ENCODE measurements at places on chromosomes 1 and 21.

- DNase-seq, result no peak
Observed at GRCh38 chr1:96072021-96072420, 649.6 kb upstream of the PTBP2 start.

GRCh38 chr1:41416552-41417334, 55.5 kb downstream of the FOXO6 start:
- no peak for DNase-seq

DNA sequence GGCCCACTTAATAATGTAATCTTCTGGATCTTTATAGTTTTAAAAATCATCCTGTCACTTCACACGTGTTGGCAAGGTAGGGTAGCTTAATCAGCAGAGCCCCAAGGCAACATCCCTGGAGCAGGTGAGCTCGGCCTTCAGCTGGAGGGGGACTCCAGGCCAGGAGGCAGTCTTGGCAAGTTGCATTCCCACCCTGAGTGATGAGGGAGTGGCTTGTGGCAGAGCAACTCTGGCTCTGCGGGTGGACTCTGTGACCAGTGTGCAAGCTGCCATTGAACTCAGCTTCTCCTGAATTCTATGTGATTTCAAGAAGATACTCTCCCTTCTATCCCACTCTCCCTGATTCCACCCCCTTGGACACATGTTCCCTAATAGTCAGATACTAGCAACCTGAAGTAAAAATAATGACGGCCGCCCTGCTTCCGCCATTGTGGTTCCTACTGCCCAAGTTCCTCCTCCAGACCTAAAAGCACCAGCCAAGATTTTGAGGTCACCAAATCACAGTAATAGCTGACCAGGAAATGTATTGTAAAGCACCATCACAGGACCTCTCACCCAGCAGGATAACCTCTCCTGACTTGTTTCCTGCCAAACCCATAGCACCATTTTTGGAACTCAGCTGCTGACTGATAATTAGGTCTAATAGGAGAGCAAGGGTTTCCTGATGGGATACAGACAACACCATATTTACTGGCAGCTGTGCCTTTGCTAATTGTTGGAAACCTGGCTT, 11.5 kb upstream of the LYST start:
- DNase-seq, result peak; percentile 76

- no peak for DNase-seq
Observed at GRCh38 chr1:204089044-204089751, 16.3 kb downstream of the SOX13 start.

DNA sequence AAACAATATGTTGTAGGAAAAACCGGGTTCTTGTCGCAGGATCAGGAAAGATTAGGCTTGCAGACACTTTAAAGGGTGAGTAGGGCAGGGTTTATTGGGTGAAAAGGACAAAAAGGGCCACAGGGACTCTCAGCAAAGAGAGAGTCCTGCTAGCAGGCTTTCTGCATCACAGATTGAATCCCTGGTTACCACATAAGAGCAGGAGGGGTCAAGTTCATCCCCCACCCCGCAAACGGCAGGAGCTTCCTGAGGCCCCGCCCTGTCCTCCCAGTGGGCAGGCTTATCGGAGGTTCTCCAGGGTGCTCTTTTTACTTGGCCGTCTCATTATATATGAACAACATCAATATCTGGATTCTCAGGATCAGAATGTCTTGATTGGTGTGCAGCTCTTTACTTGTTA, 47.7 kb downstream of the SYCP1 start:
- no peak for DNase-seq

GRCh38 chr1:224042557-224043118, 71.3 kb upstream of the FBXO28 start:
- DNase-seq, result no peak

GRCh38 chr1:30764939-30765555, 7.5 kb upstream of the LAPTM5 start:
- DNase-seq, result no peak

DNA sequence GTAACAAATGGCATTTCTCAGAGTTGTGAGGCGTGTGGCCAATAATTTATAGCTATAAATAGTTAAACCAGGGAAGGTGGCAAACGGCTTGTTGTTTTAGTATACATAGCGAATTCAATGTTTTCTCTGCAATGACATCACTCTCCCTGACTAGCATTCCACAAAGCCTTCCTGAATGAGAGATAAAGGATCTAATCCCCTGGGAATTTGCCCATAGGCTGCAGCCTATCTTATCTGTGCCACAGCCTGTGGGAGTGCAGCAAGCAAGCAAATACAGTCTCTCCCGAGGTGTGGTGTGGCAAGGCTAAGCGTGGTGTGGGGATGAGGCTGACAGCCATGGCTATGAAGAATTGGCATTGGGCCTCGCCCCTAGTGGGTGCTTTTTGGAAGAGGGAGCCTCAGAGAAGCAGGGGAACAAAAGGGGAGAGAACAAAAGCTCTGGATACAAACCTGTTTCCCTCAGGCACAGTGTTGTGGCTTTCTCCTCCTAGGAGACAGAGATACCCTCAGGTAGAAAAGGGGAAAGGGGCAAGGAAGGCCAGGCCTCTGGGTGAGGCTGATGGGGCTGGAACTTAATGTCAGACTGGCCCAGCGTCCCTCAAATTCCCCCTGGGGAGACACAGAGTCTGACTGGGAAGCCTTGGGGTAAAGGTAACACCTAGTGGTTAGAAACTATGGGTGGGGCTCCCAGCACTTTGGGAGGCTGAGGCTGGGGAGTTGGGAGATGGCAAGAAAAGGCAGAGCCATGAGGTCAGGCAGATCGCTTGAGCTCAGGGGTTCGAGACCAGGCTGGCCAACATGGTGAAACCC, 8.9 kb downstream of the TAGLN2 start:
- no peak for DNase-seq

GRCh38 chr1:27176323-27176722, 21.4 kb upstream of the SLC9A1 start:
- no peak for DNase-seq

DNA sequence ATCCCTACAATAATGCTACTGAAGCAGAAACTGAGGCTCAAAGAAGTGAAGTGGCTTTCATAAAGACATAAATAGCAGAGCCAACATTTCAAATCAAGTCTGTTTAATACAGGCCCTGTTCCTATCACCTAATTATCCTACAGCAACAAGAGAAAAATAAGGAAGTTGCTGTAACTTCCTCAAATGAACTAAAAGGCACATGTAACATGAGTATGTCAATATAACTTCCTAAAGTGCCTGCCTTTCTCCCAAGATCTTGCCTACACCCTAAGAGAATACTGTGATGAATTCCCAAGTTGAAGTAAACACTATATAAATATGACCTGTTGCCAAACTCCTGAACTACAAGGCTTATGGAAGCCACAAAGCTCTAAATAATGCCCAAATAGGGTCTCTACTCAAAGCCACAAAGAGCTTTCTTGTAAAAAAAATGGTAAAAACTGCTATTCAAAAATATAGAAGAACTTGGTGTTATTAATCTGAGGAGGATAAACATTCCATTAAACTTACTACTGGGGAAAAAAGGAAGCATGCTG, 8.6 kb downstream of the BEND5 start:
- no peak for DNase-seq

DNA sequence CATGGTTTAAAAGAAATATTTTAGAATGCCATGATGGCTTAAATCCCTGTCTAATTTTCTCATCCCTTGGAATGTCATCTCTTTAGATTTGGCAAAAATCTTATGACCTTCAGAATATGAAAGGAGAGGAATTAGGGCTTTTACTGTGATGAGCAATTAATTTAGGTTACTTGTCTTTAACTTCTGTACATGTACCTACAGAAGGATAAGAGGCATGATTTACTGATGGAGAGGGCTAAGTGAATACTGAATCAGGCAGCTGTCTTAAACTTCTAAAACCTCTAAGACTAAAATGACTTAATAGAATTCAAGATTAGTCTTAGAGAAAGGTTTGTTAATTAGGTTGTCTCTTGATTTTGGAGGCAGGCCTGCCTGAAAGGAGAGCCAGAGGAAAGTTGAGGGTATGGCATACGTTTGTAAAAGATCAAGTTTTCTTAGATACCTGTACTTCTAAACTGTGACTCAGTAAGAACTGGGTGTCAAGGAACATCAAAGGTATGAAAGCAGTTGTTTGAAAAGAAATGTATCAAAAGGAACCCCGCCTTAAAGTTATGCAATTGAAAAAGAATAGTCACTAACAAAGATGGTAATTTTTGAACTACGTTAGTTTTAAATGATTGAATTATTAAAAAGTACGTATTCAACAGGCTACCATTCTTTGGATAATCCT, 12.5 kb downstream of the MACO1 start:
- DNase-seq, result no peak

- DNase-seq, result no peak
Observed at GRCh38 chr1:65980237-65980636, 187.5 kb downstream of the PDE4B start.

- no peak for DNase-seq
Observed at GRCh38 chr1:13901039-13901438, 201.1 kb downstream of the PRDM2 start.

- no peak for DNase-seq
Observed at GRCh38 chr1:94329986-94330385, 88.2 kb upstream of the ABCD3 start.

- DNase-seq, result no peak
Observed at GRCh38 chr1:176066709-176067108, 140.4 kb downstream of the COP1 start.

DNA sequence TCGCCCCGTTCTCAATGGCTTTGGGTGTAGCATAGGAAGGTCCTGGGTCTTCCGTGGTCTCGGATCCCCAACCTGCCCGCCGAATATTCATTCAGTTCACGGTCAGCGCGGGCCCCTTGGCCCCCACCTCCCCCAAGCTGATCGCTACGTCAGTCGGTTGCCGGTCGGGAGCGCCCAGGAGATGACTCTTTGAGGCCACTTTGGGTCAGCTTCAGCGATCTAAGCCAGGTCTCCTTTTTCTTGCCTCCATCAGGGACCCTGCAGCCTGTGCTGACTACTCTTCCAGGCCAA, 12.8 kb downstream of the HLX start:
- no peak for DNase-seq

DNA sequence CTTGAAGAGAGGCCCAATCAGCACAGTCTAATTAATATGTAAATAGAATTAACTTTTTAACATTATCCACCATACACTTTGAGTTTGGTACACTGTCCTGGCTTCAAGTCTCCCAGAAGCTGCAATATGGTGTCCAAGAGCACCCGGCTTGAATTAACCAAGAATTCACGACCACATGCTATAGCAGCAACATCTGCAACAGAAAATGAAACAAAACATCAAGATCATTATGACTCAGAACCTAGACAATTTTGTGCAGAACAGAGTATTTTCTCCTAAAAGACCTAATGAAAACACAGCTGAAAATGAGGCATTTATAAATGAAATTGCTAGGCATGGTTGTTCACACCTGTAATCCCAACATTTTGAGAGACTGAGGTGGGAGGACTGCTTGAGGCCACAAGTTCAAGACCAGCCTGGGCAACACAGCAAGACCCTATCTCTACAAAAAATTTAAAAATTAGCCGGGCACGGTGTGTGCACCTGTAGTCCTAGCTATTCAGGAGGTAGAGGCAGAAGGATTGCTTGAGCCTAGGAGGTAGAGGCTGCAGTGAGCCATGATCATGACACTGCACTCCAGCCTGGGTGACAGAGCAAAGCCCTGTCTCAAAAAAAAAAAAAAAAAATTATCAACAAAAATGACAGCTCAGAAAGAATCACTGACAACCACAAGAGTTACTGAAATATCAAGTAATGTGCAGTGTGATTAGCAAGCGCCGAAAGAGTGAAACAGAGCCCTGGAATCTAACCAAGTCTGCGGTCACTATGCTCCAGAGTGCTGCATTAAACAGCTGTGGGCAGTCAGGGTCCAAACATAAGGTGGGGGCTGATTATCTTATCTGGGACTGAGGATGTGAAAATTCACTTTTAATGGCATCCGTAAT, 45.3 kb downstream of the HSF2BP start:
- no peak for DNase-seq

DNA sequence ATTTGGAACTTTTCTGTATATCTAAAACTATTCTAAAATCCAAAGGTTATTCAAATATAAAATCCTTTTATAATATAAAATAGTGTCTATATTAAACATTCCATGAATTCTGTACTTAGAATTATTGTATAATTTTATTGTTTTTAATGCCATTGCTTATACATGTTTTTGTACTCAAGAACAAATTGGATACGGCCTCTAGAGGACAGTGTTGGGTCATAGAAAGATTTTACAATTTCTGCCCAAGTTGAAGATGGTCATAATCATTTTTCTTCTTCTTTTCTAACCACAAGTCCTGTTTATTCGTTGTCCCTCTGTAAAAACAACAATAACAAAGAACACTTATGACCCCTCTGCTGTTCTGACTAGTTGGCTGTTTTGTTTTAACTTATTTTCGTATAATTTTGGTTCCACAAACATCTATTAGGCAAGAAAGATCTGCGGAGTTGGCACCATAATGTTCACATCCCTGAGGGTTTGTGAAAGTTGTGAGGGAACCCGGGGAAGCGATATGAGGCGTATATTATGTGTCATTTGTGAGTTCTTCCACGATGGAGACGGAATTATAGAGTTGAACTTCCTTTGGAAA, 75.7 kb upstream of the KIF26B start:
- no peak for DNase-seq

- no peak for DNase-seq
Observed at GRCh38 chr1:186179231-186179630, 195.8 kb downstream of the TPR start.

- no peak for DNase-seq
Observed at GRCh38 chr21:36162631-36163030, 6.0 kb downstream of the DOP1B start.

DNA sequence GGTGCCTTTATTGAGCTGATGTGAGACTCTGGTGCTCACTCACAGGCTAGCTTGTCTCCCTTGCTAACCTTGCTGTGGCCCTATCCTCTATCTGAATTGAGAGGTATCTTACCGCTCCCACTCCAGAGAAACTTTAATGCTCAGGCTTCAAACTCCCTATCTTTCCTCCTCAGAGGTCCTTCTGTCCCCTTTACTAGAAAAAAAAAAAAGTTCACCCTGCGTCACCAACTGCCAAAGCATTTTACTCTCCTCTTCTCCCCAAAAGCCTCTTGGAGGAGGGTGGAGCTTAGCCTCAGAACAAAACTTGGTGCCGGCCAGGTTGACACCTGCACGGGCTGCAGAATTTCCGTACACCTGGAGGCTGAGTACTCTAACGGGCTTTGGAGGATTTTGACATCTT, 55.1 kb downstream of the ATP2B4 start:
- DNase-seq, result no peak

GRCh38 chr21:40830836-40831235, 16.1 kb downstream of the DSCAM start:
- DNase-seq, result no peak

DNA sequence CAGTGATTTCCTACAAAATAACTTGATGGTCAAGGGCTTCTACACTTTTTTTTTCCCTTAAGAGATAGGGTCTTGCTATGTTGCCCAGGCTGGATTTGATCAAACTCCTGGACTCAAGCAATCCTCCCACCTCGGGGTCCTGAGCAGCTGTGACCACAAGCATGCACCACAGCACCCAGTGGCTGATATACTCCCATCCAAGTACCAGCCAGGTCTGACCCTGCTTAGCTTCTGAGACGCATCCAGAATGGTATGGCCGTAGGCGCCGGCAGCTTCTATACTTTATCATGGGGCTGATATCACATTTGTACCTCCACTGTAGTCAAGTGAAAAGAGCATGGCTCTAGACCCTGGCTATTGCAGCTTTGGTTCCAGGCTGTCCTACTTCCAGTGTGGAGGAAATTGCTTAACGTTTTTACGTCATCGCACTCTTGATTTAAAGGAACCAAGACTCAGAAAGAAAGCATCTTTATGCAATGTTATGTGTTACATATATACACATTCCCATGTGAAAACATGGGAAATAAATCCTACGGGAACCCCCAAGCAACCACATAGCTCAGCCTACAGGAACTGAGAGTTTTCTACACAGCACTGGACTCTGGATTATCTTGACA, 39.5 kb downstream of the PDPN start:
- DNase-seq, result no peak

Data from NCI-H2081 treated with DMSO at 0.1 percent for 48 hours (cell line).